Activated CD8-positive, alpha-beta memory T cell treated with anti-CD3 and anti-CD28 coated beads for 1 hour (primary cell): ENCODE measurements at places on chromosomes 3 and 15.

- no peak for DNase-seq
Observed at GRCh38 chr15:40513609-40514008, 42.8 kb downstream of the CHST14 start.

DNA sequence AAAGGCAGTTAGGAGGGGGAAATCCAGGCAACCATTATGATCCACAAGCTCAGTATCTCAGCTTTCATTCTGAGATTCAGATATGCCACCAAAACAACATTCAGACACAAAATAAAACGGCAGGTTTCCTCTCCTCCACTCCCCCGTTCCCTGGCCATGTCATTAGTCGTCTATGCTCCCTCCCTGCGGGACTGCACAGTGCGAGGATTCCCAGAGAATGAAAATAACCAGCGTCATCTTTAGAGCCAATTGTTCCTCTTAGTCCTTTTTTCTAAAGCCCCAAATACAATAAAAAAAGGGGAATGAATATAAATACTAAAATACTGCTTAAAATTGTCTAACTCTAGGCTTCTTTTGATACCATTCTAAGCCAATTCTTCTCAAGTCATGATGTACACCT is 7.8 kb upstream of the SLCO3A1 start:
- no peak for DNase-seq

GRCh38 chr3:154023148-154023547 is 98.0 kb upstream of the ARHGEF26 start:
- DNase-seq = no peak

GRCh38 chr15:67183443-67184169 is 70.9 kb downstream of the AAGAB start:
- DNase-seq = no peak

DNA sequence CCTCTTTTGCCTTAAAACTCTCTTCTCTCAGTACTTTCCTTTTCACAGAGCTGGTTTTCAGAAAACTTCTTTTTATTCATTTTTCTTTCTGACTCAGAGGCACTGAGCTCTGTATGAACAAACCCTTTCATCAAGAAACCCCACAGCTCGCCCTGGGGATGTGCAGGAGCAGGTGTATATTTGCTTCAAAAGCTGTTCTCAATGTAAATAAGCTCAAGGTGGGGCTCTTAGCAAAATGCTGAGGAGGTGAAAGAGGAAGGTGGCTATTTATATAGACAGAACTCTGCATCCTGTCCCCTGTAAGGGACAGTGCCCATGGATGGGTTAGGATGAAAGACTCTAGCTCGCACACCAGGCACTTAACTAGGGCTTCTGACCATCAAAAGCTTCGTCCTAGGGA is 302.0 kb downstream of the WDR72 start:
- DNase-seq = no peak

GRCh38 chr3:123459862-123460261 is 11.0 kb upstream of the ADCY5 start:
- no peak for DNase-seq

DNA sequence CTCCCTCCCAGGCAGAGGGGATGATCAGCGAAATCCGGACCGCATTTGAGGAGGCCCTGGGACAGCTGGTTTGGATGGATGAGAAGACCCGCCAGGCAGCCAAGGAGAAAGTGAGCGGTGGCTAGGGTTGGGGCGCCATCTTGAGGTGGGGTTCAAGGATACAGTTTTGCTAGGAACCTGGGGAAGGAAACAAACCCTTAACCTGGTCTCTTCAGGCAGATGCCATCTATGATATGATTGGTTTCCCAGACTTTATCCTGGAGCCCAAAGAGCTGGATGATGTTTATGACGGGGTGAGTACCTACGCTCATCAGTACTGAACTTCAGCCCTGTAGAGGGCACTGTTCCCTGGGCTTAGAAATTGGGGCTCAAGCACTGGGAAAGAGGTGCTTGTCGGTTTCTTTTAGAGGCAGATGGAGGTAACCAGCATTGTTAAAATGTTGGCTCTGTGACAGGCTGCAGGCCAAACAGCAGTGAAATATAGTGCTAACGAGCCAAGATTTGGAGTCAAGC is 9.6 kb upstream of the PSMD2 start:
- DNase-seq = peak; percentile 25

DNA sequence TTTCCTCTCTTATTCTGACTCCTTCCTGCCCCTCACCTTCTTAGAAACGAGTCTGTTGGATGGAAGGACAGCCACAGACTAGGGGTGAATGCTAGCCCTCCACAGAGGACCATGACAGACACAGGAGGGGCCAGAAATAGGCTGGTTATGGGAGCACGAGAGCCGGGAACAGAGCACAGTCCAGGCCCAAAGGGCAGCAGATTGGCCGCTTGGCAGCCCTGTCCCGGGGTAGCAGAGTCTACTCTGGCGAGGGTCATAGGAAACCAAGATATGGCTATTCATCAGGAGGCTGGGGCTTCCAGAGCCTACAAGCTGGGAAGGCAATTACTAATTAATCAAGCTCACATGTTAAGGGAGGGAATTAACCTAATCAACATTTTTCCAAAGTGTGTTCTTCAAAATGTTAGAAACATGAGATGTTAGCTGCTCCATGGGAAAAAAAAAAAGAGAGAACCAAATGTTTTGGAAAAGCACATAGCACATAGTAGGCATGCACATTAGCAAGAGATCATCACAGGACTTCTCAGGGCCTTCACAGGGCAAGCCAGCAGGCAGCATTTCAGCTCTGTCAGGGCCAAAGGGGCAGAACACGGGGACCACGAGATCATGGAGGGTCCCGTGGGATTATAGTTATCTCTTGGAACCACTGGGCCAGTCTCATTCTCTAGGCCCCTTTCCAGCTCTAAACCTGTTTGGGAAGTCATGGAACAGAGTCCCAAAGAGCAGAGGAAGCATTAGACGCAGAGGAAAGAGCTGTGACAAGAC is 13.3 kb downstream of the SEMA3G start:
- no peak for DNase-seq

- DNase-seq = no peak
Observed at GRCh38 chr3:132268956-132269355, 48.3 kb upstream of the ACP3 start.

GRCh38 chr3:144351773-144352365 is 380.2 kb downstream of the DIPK2A start:
- no peak for DNase-seq

DNA sequence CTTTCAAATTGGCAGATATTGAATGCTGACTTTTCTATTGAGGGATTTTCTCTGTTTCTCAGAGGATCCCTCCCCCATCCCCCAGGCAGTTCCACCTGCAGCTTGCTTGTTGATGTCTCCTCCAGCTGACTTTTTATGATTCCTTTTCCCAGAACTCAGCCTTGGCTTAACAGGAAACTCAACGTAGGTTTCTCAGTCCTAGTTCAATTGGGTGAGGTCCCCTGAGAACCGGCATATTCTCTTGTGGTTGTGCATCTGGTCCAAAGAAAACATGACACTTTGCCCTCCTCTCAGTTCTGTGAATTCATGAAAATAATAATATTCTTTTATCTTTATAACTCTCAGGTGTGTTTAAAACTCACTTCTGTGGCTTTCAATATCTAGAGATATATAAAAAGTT is 1222.1 kb downstream of the OTOL1 start:
- DNase-seq = no peak

- no peak for DNase-seq
Observed at GRCh38 chr3:33032938-33033337, 64.0 kb downstream of the GLB1 start.

- no peak for DNase-seq
Observed at GRCh38 chr3:180354214-180354613, 247.7 kb upstream of the TTC14 start.

DNA sequence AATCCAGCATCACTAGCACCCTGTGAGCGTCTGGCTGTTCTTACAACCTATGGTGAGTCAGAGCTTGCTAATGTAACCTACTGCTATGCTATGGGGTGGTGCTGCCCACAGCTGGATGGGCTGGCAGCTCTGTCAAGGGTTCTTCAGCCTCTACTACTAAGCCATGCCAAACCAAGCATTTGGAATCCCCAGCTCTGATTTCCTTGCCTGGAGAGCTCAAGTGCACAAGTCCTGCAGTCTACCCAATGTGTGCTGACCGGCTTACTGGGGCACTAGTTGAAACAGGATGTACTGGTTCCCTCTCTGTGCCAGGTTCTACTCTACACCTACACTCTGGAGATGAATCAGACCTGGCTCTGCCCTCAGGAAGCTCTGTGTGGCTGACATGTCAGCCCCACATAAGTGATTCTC is 4.2 kb downstream of the TEX264 start:
- no peak for DNase-seq

DNA sequence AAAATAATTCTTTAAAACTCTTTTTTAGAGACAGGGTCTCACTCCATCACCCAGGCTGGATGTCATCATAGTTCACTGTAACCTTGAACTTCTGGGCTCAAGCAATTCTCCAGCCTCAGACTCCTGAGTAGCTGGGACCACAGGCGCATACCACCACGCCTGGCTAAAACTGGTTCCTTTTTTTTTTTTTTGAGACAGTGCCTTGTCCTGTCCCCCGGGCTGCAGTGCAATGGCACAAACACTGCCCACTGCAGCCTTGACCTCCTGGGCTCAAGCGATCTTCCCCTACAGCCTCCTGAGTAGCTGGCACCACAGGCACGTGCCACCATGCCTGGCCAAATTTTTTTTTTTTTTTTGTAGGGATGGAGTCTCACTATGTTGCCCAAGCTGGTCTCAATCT is 23.7 kb upstream of the FURIN start:
- no peak for DNase-seq

- no peak for DNase-seq
Observed at GRCh38 chr3:141057946-141058800, 7.0 kb downstream of the SPSB4 start.

GRCh38 chr3:117719316-117719926 is 1009.8 kb downstream of the TUSC7 start:
- DNase-seq = no peak

GRCh38 chr3:159782724-159783421 is 205.8 kb upstream of the IL12A start:
- no peak for DNase-seq

DNA sequence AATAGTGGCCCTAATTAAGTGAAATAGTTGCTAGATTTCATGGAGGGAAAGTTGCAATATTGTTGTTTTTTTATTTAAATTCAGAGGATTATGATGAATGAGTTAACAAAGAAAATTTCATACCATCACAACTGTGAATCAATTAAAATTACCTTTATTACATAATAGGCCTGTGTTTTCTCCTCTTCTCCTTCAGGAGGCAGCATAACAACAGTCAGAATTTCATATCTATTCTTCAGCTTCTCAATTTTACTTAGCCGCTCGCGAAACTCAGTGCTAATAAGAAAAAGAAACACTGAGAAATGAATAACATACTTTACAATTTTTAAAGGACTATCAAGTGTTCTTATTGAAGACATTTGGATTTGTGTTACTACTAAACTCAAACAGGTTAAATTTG is 29.4 kb downstream of the TTC14 start:
- DNase-seq = no peak

DNA sequence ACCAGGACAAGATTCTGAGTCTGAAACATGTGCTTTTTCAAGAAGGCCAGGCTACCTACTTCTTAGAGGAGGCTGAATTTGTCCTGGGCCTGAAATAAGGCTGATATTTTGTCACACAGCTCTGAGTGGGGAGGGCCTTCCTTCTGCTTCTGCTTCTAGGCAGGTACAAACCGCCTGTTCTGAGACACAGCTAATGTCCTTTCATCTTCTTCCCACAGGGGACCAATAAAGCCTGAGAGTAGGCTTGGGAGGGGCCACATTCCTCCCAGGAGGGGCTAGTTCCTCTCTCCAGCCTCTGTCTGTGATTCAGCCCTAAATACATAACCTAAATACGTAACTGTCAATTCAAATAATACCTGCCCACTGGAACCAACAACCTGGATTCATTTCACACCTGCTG is 34.8 kb downstream of the CRYGS start:
- no peak for DNase-seq

DNA sequence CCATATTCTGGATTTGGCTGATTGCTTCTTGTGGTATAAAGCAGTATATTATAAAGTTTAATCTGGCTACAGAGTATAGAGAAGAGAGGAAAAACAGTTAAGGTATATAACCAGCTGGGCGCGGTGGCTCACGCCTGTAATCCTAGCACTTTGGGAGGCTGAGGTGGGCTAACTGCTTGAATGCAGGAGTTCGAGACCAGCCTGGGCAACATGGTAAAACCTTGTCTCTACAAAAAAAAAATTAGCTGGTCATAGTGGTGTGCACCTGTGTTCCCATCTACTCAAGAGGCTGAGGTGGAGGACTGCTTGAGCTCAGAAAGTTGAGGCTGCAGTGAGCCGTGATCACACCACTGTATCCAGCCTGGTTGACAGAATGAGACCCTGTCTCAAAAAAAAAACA is 7.3 kb downstream of the SLC12A6 start:
- DNase-seq = no peak

DNA sequence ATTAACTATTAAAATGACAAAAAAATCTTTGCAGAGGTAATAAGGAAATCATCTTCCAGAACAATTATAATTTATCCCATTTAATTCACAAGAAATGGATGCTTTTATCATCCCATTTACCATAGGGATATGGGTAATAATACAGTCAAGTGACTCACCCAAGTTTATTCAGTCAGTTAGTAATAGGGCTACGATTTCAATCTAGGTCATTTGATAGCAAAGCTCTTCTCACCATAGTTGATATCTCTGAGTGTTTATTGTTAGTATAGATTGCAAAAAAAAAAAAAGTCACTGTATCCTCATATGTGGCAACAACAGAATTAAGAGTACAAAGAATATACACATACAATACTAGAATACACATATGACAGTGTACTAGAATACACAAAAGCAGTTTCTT is 797.1 kb downstream of the ROBO1 start:
- DNase-seq = no peak

- no peak for DNase-seq
Observed at GRCh38 chr3:58210761-58211460, at the start of gene DNASE1L3. Gene DNASE1L3, minus strand, starts transcription at chr3:58210972. Its CDS starts 66 bp downstream, at chr3:58210906.

- DNase-seq = no peak
Observed at GRCh38 chr15:87628311-87628710, 628.2 kb downstream of the NTRK3 start.

GRCh38 chr15:85763157-85763556 is 31.6 kb downstream of the KLHL25 start:
- no peak for DNase-seq

GRCh38 chr3:18127174-18127858 is 297.8 kb downstream of the SATB1 start:
- DNase-seq = no peak

GRCh38 chr3:129417326-129417725 is 11.1 kb downstream of the EFCAB12 start:
- DNase-seq = no peak

DNA sequence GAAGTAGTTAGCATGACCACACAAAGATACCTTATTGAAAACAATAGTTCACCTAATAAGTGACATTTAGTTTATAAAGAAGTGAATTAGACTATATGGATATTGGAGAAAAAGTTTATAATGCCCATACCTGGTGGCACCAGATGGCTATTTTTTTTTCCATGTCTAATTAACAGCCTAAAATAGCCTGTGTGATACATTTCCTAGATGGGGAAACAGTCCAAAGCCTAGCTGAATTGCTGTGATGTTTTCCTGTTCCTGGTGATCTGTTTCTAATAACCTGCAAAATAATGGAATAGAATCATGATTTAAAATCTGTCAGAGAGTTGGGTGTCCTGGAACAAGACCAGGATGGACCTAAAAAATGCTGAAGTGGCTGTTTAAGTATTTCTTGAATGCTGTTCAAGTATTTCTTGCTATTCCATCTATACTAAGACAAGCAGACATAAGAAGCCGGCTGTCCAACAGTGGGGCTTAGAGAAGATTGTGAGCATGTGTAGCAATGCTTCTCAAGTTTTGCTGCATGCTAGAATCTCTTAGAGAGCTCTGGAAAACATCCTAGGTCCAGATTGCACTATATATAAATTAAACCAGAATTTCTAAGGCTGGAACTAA is 31.3 kb downstream of the LRRC3B start:
- DNase-seq = no peak

GRCh38 chr15:63250312-63250965 is 27.0 kb upstream of the APH1B start:
- no peak for DNase-seq
